ENCODE measurements at places on chromosomes 2 and 18.
A peak's percentile ranks its signal among the peaks of the same experiment; 100 is the strongest.

- no peak for DNase-seq
These were observed 2.3 kb upstream of the ACTG2 start for GRCh38 chr2:73890301-73891092.

DNA sequence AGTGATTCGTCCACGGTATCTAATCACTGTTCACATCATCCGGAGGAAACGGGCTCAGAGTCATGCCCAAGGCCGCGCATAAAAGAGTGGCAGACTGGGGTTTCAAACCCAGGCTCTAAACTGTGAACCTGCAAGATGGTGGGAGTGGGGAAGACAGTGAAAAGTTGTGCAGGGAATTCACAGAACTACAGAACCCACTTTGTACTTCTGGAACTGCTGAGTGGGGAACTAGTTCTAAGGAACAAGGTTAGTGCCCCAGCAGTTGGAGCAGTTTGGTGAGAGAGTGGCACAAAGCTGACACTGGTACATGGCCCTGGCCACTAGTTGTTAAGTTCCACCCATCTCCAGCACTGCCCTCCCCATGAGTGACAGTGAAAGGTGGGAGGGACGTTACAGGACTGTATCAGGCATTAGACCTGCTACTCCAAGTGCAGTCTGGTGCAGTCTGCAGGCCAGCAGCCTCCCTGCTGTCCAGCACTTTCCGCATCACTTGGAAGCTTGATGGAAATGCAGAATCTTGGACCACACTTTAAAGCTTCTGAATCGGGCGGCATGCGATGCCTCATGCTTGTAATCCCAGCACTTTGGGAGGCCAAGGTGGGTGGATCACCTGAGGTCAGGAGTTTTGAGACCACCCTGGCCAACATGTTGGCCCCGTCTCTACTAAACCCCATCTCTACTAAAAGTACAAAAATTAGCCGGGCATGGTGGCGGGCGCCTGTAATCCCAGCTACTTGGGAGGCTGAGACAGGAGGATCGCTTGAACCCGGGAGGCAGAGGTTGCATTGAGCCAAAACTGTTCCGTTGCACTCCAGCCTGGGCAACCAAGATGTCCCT, 47.3 kb downstream of the C2orf42 start:
- peak; percentile 44 for DNase-seq

- no peak for DNase-seq
These were observed 585.6 kb downstream of the TSN start for GRCh38 chr2:122341007-122341406.

GRCh38 chr2:12452185-12452584, 264.6 kb upstream of the TRIB2 start:
- no peak for DNase-seq
